ENCODE measurements at places on chromosomes 2 and 18.

DNA sequence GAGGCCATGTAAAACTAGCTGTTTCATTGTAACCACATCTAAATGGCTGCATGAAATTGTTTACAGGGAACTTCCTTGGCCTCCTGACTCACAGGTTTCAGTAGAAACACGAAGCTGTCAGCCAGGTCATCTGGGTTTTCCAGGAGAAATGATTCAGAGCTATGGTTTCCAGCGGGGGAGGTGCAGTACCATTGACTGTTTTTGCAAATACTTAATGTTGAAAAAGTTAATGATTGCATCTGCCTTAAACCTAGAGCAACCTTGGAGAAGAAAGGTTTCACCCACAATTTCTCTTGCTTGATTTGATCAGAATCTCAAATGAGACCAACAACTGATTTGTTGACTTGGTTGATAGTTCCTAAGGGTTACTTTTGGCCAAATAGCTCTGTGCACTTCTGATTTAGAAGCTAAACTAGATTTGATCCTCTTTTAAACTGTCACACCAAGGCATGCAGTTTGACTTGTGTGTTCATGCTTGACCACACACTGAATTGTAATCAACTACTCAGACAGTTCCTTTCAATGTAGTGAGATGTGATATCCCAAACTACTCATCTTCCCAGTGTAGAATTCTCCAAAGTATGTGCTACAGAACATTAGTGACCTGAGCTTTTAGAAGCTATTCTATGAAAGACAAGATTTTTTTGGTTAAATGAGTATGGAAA lies 193.5 kb upstream of the CHST9 start:
- DNase-seq: no peak

DNA sequence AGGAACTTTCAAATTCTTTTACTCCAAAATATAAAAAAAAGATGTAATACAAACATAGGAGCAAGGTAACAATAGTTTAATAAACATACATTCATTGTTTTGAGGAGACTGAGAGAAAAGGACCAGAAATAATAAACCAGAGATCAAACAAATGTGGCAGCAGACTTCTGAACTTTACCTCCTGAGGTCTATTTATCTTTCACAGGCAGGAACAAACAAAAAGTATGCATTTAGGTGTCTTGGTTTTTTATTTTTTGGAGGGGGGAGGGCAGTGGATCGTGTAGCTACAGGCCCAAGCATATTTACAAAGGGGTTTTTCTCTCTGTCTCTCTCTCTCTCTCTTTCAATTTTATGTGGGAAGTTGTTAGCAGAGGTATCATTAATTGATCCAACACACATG lies 5.6 kb downstream of the PPP4R1 start:
- no peak for DNase-seq

DNA sequence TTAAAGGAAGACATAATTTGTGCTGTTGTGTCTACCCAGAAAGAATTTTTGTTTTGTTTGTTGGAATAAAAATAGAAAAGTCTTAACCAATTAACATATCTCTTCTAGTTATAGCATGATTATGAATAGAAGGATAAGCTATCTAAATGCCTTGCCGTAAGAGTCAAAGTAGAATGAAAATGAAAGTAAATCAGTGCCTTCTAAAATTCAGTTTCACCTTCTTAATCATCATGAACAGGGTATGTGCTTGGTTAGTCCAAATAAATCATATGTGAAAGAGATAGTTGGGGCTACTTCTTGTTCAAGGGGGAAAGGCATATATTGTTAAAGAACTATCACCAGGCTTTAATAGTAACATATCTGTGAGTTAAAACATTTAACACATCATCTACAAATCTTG lies 91.5 kb downstream of the GULP1 start:
- DNase-seq: no peak

GRCh38 chr2:63484481-63484880 lies 103.8 kb downstream of the WDPCP start:
- DNase-seq: no peak

DNA sequence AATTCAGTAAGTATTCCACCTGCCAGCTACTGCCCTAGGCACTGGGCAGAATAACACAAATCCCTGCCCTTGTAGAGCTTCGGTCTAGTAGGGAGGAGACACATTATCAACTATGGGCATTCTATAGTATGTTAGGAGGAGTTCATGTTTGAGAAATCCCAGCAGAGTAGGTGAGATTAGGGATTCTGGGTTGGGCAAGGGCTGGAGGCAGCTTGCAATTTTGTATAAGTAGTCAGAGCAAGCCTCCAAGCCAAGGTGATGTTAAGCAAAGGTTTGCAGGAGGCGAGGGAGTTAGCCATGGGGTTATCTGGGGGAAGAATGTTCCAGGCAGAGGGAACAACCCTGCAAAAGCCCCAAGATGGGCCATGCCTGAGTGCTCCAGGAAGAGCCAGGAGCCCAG lies 187.9 kb upstream of the HS6ST1 start:
- no peak for DNase-seq
